ENCODE measurements at places on chromosomes 5 and 9.

DNA sequence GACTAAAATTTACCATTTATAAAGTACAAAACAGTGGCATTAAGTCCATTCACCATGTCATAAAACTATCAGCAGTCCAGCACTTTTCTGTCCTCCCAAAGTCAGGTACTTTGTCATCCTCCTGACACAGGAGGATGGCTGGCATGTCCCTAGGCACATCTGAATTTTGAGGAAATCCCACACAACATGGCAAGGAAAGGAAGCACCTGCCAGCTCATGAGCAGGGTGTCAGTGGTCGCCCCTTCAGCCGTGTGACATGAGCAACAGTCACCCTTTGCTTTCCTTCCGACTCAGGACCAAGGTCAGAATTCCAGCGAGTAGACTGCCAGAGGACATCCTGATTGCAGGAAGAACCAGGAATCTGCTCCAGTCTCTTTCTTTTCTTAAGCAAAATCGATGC is 77.1 kb downstream of the PPARGC1B start:
- DNase-seq = no peak

GRCh38 chr5:22708770-22709328 is 144.3 kb downstream of the CDH12 start:
- no peak for DNase-seq

DNA sequence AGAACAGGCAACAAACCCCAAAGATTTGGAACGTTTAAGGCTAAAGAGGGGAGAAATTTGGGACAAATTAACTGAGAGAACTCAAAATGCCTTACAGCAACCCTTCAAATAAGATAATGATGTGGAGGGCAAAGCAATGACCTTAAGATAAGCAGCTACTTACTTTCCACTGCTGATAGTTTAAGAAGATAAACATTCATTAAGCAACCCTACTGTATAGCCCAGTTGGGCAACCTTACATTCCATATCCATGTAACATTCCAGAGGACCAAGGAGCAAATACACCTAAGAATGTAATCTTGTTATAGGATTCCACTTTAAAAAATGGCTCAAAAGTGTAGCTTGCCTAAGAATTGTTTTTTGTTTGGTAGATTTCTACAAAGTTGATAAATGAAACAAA is 14.8 kb downstream of the ETF1 start:
- DNase-seq = no peak

DNA sequence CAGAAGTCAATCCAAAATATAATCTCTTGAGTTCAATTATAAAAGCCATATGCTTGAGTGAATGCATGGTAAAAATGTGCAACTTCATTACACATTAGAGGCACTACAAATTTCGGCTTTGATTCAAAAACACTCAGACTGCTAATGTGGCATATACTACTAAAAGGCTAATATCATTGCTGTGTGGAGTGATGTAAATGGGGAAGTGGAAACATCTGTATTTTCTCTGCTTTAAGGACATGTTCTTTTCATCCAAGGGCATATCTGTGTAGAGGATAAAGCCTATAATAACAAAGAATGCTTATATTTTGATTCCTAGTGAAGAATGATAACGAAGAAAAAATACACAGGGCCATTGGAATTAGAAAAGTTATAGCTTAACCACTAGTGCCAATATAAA is 643.9 kb upstream of the ZNF608 start:
- DNase-seq = no peak

GRCh38 chr5:176542135-176542595 is 5.0 kb upstream of the RNF44 start:
- DNase-seq = no peak

GRCh38 chr5:40879163-40879942 is 29.9 kb upstream of the C7 start:
- DNase-seq = no peak

DNA sequence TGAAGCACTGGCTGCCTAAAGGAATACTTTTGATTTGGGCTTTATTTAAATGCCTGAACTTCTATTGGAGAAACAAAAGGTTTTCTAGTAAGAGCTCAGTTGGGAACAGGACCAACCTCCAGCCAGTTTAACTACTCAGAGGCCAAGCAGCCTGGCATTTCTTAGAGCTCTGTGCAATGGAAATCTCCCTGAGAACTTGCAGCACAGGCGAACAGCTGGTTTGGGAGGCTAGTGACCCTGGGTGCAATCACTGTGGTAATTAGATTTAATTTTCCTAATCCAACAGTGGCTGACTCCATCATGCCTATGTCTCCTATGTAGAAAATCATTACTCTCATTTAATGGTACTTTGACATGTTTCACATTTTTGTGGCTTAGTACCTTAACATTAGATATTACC is 1.0 kb upstream of the CDH6 start:
- DNase-seq = no peak

GRCh38 chr5:32319926-32320543 is 7.3 kb upstream of the MTMR12 start:
- no peak for DNase-seq

GRCh38 chr5:74082512-74083055 is 456.6 kb downstream of the ARHGEF28 start:
- DNase-seq = no peak

GRCh38 chr9:106110483-106110882 is 416.1 kb downstream of the TMEM38B start:
- DNase-seq = no peak

DNA sequence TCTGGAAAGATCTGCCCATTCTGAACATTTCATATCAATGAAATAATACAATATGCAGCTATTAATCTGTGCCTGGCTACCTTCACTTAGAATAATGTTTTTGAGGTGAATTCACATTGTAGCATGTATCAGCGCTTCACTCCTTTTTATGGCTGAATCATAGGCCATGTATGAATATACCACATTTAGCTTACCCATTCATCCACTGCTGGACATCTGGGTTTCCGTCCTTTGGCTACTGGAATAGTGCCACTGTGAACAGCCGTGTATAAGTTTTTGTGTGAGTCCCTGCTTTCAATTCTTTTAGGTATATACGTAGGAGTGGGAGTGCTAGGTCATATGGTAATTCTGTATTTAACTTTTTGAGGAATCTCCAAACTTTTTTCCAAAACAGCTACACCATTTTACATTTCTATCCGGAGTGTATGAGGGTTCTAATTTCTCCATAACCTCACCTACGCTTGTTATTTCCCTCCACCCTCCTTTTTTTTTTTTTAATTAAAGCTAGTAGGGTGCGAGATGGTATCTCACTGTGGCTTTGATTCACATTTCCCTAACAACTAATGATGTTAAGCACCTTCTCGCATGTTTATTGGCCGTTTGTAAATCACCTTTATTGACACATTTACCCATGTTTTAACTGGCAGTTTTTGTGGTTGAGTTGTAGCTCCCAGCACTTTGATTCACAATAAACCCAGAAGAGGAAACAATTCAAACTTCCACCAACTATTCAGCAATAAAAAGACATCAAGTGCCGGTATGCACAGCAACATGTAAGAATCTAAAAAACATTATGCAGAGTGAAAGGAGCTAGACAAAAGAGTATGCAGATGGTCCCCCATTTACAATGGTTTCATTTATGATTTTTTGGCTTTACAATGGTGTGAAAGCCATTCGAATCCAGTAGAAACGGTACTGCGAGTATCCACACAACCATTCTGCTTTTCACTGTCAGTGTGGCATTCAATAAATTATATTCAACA is 8.1 kb downstream of the SEMA4D start:
- no peak for DNase-seq

DNA sequence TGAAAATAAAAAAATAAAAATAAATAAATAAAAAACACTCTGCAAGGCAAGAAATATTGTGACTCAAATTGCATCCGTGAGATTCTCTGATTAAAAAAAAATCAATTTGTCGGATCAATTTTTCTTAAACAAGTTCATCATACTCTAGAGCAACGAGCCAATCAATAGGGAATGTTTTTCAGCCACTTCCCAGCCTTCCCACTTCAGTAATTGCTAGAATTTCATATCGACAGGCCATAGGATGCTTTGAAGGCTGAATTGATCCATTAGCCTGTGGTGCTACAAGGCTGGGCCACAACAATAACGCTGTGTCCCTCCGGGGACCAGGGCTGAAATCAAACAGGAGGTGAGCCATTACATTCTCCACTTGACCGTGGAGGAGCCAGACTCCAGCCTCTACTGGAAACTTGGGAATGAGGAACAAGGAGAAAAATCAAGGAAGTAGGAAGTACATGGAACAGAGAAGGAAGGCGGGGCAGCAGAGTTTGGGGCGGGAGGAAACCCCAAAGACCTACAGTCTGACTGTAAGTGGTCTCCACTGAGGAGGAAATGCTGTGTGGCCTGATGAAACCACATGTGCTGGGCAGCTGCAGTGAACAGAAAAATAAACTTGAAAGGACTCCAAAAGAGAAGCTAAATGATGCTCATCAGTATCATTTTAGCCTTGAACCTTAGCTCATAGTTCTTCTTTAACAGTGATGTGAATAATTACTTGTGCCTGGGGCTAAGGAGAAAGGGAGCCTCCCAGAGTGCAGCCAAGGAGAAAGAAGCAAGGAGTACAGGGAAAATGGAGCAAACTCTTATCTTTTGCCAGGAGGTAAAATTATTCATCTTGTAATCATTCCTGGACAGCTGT is 308.6 kb downstream of the TLE1 start:
- DNase-seq = no peak

- no peak for DNase-seq
Observed at GRCh38 chr9:1267581-1267980, 217.4 kb downstream of the DMRT2 start.

- DNase-seq = no peak
Observed at GRCh38 chr5:20077186-20077585, 89.2 kb upstream of the CDH18 start.

DNA sequence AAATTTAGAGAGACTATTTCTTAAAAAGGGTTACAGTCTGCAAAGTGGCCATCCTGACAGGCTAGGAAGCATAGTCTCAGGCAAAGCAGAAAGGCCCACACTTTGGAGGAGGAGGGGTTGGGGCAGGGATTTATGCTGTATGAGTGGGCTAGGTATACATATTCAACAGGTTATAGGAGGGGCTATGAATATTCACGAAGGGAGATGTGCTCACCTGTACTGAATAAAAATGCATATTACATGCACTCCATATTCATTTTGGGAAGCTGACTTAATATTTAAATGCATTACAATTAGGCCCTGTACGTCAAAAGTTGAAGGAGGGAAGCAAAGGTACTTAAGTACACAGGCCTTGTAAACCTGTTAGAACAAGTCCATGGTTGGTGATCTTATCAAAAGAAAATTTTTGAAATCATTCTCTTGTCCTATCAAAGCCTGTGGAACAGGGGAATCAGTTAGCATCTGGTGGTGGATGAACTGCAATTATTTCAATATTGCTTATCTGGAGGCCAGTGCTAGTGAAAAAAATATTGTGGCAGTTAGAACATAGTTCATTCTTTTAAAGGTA is 1.6 kb downstream of the CENPP start:
- no peak for DNase-seq

DNA sequence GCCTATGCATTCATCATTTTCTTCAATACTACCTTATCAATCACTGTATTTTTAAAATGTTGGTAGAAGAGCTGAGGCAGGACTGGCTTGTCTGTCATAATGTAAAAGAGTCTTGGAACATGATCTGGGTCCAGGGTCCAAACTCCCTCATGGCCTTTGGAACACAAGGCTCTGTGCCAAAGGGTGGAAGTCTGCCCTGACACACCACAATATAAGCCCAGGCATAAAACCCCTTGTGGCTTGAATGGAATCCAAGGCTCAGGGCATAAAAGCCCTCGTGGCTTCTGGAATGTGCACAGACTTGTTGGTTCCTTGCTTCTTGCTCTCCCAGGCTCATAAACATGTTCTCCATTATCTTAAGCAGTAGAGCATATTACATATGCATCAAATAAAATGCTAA is 48.0 kb downstream of the GABRB2 start:
- no peak for DNase-seq

DNA sequence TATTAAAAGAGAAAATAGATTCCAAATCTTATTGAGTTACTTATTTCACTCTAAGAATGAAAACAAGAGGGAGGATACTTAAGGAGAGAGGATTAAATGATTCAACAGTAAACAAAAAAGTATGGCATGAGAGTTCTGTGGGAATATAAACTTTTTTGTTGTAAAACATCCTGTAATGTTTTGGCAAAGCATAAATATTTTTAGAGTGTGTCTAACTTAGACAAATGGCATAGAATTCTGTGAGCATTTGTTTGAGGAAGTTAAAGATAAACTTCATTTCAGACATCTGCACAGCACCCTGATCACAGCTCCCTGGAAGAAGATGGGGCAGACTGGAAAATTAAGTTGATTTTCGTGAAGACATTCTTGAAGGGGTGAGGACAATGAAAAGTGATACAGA is 246.8 kb upstream of the HAPLN1 start:
- DNase-seq = no peak

DNA sequence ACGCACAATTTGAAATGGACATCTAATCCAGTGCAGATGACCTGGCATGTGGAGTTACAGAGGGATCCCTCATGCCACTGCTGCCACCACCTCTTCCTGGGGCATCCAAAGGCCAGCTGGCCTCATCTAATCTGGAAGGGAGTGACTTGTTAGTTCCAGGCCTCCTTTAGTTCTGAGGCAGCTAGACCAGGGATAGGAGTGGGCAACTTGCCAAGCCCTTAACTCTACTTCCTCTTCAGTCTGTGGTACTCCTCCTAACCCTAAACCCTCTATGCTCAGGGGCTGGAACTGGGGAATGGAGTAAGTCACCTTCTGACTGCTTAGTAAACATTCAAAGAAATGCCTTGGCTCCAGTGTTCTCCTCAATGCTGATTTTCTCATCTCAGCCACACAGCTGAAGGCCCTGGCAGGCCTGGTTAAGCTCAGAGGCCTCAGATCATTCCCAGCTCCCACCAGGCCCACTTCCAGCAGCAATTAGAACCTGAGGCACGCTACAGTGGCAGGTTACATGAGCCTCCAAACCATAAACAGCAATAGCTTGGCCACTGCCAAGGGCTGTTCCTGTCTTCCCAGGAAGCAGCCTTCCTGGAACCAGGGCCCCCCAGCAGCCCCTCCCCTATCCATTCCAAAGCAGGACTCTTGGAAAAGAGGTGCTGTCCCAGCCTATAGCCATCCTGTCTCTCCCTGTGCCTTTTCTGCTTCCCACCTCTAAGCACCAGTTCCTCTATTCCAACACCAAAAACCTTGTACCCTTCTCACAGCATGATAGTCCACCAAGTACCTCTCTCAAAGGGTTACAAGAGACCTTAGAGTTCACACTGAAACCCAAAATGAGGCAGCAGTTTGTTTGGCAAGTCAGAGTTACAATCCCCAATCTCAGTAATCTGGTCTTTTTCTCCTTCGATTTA is 2.0 kb downstream of the EIF4EBP3 start:
- DNase-seq = no peak

- no peak for DNase-seq
Observed at GRCh38 chr9:1929722-1930244, 85.4 kb upstream of the SMARCA2 start.

- DNase-seq = no peak
Observed at GRCh38 chr5:4780633-4781032, 359.5 kb upstream of the ADAMTS16 start.

DNA sequence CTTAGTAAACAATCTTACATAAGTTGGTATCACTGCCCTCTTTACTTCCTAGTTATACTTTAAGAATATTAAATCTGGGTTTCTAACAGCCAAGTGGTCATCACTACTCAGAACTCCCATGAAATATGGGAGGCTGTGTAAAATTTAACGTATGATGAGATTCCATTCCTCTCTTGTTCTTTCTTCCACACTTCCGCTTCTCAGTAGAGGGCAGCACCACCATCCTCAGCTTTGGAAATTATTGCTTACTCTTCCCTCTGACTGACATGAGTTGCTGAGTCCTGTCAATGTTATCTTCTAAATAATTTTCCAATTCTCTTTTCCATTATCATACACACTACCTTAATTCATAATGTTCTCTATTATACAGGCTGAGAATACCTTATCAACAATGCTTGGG is 194.0 kb downstream of the RFX3 start:
- DNase-seq = no peak

- DNase-seq = no peak
Observed at GRCh38 chr5:176545737-176546509, 3.2 kb upstream of the CDHR2 start.

Measured in NCI-H1436 (cell line).